HL-60 (cell line): ENCODE measurements at places on chromosomes 5 and 9.

DNA sequence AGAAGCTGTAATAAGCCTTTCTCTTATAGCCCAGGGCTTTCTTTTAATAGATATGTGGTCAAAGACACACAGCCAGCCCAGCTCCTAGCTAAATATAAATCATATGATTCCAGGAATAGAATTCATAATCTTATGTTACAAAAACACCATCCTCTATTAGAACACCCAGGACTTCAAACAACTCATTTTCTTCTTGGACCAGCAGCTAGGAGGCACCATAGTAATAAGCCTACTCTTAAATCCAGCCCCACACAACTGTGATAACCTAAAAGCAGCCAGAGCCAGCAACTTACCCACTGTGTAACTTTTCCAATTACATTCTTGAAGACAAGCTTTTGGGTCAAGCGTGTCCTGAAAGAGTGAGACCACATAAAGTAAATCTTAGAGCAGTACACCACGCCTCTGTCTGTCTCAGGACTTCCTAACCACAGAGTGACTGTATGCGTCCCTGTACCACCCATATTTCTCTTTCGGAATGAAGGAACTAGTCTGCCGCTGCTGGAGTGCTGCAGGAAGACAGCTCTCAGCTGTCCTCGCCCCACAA, 223.8 kb downstream of the TLE1 start:
- DNase-seq = no peak

GRCh38 chr5:127518319-127518621, 830 bp downstream of the PRRC1 start:
- DNase-seq = no peak

- no peak for DNase-seq
Measured at GRCh38 chr5:80703747-80704146, 49.0 kb upstream of the DHFR start.

- DNase-seq = no peak
Measured at GRCh38 chr5:66170195-66170919, 26.3 kb downstream of the SREK1 start.

GRCh38 chr5:74382987-74383593, 257.4 kb downstream of the ENC1 start:
- DNase-seq = no peak

- peak; percentile 36 for DNase-seq
Measured at GRCh38 chr9:107425101-107426025, 64.2 kb downstream of the KLF4 start.

DNA sequence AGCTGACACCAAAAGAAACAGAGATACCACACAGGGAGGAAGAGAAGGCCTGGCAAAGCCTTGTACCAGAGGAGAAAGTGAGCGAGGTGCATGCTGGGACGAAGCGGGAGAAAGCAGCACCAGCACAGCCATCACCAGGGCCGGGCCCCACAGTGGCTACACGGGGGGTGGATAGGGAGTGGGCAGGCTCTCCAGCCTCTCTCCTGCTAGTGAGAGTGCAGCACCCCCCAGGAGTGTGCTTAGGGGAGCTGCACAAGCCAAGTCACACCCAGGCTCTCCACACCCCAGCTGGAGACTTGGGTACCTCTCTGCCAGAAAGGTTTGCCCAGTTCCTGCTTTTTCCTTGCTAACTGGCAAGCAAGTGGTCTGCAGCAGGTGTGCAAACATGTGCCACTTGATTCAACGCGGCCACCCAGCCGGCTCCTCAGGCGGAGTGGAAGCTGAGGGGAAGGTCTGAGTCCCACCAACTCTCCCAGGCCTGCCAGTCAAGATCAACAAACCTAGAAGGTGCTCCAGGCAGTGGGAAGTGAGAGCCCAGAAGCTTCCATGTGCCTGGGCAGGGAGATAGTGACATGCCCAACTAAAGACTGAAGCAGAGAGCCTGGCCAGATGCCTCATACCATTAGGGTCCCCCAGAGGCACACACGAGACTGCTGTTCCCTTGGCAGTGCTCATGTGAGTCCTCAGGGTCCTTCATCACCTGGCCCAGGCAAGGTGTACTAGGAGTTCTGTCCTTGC, 39.9 kb downstream of the BICD2 start:
- DNase-seq = no peak

DNA sequence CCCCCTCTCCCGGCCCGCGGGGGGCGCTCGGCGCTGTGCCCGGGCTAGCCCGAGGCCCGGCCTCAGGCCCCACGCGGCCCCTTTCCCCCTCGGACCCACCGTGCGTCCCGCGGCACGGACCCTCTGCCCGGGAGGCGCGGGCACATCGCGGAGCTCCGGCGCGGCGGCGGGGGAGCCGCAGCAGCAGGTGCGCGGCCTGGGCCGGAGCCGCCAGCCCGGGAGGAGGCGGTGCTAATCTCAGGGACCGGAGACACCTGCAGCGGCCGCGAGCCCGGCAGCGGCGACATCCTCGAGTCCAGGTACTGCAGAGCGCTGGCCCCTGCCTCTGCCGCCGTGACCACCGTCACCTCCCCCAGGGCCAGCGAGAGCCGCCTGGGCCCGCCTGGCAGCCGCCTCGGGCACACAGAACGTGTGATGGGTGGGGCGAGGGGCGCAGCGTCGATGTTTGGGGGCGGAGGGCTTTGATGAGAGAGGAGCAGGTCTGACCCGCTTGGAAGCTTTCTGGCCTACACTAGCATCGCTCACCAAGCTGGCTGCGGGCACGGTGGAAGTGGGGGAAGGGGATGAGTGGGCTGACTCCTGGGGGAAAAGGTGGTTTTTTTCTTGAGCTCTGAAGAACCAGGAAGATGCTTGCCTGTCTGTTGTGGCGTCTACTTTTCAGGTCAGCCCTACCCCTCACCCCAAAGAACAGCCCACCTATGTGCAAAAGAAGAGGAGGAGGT, 524 bp downstream of the CYFIP2 start:
- no peak for DNase-seq

- no peak for DNase-seq
Measured at GRCh38 chr5:95296291-95296690, 11.4 kb upstream of the MCTP1 start.

- DNase-seq = no peak
Measured at GRCh38 chr5:113142186-113142585, 165.6 kb downstream of the DCP2 start.

- no peak for DNase-seq
Measured at GRCh38 chr5:84260939-84261338, 123.7 kb downstream of the EDIL3 start.

DNA sequence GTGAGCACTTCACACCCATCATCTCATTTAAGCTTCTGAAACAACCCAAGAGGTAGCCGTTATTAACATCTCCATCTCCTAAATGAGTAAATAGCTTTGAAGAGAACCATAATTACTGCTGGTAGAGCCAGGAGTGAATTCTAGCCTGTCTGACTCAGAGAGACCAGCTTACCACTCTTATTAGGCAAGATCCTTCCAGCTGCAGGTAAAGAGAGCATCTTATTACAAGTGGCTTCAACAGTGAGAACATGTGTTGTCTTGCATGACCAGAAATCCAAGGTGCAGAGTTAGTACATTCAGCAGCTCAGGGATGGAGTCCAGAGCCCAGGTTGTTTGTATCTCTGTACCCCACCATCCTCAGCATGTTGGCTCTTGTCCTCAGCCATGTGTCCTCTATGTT, 10.9 kb upstream of the AFAP1L1 start:
- no peak for DNase-seq

DNA sequence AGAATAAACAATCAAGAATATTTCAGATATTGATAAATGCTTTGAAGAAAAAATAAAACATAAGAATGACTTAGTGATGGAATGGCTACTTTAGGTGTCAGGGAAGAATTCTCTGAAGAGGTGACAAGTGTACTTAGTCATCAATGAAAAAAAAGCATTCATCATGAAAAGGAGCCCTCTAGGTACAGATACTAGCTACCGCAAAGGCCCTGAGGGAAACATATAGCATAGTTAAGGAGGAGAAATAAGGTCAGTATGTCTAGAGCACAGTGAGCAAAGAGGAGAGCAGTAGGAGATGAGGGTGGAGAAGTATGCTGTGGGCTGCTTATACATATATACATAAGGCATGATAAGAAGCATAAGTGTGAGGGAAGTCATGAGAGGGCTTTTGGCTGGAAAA, 41.8 kb downstream of the CSF2 start:
- DNase-seq = no peak

DNA sequence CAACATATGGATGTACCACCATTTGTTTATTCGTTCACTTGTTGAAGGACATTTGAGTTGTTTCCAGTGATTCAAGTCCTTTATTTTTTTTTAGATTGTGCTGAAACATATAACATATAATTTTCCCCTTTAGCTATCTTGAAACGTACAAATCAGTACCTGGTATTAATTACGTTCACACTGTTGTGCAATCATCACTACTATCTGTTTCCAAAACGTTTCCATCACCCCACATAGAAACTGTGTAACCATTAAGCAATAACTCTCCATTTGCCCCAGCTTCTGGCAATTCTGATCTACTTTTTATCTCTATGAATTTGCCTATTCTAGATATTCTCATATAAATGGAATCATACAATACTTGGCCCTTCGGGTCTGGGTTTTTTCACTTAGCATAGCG, 116.0 kb downstream of the FGF1 start:
- DNase-seq = no peak

- DNase-seq = no peak
Measured at GRCh38 chr5:73946919-73947602, 321.1 kb downstream of the ARHGEF28 start.

DNA sequence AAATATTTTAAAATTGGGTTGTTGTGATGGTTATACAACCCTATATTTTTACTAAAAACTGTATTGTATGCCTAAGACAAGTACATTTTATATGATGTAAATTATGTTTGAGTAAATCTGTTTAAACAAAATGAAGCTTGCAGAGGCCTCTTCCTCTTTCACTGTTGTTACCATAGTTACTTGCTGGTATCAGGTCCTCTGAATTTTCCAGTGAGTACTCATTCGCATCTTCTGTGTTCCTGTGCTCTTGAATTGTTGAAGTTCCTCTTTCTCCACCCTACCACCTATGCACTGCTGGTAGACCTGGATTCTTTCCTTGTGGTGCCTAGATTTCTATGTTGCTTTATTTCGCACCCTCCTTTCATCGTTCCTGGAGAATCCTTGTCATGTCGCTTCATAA, 938.5 kb upstream of the ACO1 start:
- DNase-seq = no peak

DNA sequence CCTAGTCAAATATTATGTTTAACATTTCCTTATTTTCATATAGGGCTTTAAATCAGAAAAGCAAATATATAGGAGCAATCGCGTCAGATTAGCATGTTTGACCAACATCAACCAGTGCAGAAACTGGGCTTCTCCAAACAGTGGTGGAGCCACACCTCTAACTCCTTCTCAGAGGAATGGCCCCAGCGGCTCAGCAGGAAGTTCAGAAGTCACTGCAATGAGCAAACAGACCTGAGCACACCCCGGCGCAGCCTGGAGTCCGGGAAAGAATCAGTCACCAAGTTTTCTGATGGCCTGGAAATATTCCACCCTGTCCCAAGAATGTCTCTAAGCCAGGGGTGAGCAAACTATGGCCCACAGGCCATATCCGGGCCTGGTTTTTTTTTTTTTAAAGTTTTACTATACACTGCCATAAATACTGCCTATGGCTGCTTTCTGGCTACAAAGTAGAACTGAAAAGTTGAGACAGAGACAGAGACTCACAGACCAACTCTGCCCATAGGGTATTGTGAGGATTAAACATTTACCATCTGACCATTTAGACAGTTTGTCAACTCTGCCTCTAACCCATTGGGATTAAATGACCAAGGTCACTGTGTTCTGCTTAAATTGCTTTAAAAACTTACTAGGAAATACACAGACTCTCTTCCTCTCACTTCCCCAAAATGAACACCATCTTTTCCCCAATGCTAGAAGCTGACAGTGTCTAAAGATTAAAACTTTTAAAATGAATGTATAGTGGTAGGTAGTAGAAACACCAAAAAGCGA, 5.4 kb downstream of the GOLM1 start:
- no peak for DNase-seq

- DNase-seq = no peak
Measured at GRCh38 chr5:102528600-102528999, 29.8 kb upstream of the SLCO6A1 start.

- no peak for DNase-seq
Measured at GRCh38 chr5:78601559-78602314, 46.8 kb downstream of the LHFPL2 start.

DNA sequence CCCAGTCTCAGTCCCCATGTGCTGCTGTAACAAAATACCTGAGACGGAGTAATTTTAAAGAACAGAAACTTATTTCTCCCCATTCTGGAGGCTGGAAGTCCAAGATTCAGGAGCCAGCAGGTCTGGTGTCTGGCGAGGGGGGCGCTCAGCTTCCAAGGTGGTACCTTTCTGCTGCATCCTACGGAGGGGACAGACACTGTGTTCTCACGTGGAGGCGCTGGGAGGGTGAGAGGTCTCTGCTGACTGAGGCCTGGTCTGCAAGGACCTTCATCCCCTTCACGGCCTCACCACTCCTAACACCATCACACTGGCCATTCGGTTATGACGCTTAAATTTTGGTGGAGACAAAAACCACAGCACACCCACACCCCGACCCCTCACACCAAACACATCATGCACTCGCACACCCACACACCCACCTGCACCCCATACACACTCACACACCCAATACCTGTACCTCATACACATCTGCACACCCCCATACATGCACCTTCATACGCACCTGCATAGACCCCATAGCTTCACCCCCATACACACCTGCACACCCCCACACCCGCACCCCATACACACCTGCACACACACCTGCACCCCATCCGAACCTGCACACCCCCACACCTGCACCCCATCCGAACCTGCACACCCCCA, 9.8 kb upstream of the ZDHHC11 start:
- no peak for DNase-seq

- no peak for DNase-seq
Measured at GRCh38 chr5:132754111-132754510, 6.9 kb downstream of the CCNI2 start.

GRCh38 chr9:136960212-136960937, 8.3 kb downstream of the LCN12 start:
- no peak for DNase-seq

DNA sequence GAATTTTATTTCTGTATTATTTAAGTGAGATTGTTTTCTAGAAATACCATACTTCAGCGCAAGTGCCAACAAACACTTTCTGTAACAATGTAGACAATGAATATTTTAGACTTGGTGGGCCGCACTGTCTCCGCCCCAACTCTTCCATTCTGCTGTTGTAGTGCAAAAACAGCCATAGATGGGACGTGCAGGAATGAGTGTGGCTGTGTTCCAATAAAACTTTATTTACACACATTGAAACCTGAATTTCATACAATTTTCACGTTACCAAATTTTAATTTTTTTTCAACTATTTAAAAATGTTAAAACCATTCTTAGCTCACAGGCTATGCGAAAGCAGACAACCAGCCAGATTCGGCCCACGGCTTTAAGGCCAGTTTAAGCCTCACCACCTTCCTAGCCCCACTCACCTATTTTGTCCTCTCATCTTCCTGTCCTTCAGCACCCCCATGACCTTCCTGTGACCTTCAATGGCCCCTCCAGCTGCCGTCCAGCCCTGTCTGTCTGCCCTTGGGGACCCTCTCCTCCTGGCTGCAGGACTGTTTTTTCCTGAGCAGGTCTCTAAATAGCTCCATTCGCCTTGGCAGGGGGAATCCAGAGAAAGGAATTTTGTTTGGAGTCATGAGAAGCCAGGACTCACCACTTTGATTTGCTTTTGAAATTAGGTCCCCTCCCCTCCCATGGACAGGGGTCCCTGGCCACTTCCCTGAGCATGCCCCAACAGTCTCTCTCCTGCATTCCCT, 11.2 kb upstream of the ANXA6 start:
- no peak for DNase-seq
